ENCODE measurements at places on chromosomes 4 and X.

DNA sequence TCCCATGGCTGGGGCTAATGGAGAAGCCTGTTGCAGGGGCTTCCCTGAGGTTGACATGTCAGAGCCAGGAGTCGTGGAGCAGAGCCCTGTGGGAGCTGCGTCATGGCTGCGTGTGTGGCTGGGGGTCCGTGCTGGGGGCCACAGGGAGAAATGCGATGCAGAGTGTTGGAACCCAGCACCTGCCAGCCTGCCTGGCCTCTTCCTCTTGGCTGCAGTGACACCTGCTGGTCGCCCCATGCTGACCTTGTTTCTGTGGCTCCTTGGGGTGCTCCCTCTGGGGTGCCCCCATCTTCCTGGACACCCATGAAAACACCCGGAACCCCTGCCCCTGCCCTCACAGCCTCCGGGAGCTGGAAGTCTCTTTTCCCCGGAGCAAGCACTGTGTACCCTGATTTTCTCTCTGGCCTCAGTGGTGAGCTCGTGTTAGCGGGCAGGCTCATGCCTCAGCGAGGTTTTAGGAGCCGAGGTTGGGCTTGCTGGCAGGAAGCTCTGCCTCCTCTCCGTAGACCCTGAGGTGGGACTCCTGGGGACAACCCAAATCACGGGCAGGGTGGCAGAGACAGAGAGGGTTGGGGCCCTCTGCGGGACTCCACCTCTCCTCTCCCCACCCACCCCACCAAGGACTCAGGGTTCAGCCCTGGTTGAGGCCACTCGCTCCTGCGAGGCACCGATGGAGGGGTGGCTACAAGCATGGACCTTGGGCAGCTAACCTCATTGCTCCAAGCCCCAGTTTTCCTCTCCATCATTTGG is 103.7 kb downstream of the SORCS2 start:
- DNase-seq: no peak

DNA sequence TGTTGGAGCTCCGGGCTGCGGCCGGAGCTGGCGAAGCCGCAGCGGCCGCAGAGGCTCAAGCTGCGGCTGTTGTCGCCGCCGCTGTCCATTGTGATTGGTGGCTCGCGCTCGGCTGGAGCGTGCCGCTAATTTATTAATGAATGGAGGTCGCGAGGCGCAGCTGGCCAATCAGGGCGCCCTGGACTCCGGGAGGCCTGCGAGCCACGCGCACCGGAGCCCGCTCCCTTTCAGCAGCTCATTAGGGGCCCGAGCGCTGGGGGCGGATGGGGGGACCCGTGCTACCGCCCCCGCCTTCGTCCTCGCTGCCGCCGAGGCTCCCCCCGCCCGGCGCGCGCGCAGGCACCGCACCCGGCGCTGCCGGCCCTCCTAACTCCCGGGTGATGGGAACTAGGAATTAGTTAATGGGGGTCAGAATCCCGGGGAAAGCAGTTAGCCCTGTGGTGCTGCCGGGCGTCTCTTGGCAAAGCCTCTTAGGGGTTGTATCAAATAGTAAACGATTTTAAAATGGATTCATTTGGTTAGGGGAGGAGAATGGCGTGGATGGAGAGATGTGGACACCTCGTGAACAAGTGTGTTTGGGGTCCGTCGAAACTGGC is 589 bp upstream of the NEUROG2 start:
- DNase-seq: no peak

DNA sequence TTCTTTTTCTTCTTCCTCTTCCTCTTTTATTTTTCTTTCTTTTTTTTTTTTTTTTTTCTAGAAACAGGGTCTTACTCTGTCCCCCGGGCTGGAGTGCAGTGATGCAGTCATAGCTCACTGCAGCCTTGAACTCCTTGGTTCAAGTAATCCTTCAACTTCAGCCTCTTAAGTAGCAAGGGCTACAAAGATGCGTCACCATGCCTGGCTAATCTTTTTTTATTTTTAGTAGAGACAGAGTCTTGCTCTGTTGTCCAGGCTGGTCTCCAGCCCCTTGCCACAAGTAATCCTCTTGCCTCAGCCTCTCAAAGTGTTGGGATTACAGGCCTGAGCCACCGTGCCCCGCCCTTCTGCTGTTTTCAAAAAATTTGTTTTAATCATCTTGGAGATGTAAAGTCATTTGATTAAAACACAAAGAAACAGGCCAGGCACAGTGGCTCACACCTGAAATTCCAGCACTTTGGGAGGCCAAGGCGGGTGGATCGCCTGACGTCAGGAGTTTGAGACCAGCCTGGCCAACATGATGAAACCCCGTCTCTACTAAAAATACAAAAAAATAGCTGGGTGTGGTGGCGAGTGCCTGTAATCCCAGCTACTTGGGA is 28.1 kb downstream of the SYNPO2 start:
- DNase-seq: no peak

DNA sequence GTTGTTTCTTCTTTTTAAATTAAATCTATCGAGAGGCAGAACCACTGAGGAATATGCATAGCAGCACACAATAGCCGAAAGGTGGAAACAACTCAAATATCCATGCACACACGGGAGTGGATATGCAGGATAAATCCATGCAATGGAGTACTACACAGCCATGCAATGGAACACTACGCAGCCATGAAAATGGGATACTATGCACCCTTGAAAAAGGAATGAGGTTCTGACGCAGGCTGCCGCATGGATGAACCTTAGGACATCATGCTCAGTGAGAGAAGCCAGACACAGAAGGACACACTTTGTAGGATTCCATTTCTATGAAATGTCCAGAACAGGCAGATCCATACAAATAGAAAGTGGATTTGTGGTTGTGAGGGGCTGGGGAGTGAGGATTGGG is 18.4 kb upstream of the P2RY8 start:
- no peak for DNase-seq

DNA sequence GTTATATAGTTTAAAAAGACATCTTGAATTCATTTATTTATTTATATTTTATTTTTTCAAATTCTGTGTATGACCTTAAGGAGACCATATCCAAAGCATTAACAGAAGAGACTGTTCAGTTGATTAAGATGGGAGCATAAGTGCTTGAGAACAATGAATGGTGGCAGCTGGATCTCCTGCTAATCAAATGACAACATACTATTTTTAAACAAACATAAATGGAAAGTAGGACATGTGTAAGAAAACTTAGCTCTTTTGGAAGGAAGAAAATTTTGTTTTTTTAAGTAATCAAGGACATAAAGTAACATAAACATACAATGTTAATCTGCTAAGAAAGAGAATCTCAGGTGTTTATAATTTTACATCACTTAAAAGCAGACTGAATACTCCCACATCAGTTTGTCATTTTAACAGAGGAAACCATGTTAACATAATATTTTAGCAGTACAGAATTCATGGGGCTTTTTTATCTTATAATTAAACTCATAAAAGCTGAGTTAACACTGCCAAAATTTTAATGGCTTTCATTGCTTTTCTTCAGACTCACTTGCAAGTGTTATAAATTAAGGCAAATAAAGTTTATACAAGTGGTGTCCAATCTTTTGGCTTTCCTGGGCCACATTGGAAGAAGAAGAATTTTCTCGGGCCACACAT is 95.1 kb downstream of the MAD2L1 start:
- no peak for DNase-seq

- DNase-seq: no peak
Observed at GRCh38 chr4:43842594-43842993, 606.0 kb downstream of the KCTD8 start.

DNA sequence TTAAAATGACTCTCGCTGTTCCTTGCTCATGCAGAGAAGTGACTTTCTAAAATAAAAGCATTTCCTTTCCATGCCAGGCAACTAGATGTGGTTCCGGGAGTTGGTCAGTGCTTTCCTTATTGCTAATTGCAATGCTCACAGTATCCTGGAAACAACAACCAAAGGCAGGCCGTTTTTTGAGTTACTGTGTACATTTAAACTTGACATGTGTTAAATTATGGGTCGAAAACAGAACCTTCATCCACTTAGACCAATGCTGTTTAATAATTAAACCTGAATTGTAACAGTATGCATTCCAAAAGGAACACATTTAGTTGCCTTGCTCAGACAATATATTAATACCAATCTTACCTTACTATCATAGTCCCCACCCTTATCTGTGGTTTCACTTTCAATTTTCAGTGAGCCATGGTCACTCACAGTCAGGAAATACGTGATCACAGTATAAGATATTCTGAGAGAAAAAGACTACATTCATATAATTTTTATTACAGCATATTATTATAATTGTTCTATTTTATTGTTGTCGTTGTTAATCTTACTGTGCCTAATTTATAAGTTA is 102.6 kb downstream of the HS6ST2 start:
- DNase-seq: no peak

- no peak for DNase-seq
Observed at GRCh38 chrX:153525451-153525850, 8.0 kb downstream of the ATP2B3 start.

DNA sequence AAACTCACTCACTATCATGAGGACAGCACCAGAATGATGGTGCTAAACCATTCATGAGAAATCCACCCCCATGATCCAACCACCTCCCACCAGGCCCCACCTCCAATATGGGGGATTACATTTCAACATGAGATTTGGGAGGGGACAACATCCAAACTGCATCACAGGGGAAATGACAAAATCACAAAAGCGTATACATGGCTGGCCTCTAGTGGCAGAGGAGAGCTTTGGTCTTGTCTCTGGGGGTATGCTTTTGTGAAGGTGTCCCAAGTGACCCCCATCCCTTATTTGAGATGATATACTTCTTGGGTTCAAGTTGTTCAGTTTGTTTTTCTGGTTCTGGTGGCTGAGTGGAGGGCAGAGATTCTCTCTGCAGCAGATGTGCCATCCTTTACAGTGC is 8.5 kb upstream of the SETD7 start:
- DNase-seq: no peak

DNA sequence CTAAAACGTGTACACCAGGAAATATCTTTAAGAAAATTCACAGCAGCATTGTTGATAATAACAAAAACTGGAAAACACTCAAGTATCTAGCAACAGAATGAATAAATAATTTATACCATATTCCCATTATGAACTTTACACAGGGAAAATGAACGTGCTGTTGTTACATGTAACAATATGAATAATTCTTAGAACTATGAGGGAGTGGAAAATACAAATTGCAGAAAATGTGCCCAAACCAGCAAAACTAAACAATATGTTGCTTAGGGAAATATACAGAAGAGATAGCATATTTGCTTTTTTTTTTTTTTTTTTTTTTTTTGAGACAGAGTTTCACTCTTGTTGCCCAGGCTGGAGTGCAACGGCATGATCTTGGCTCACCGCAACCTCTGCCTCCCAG is 14.8 kb upstream of the FAT1 start:
- DNase-seq: no peak

GRCh38 chr4:98245226-98245625 is 16.0 kb upstream of the RAP1GDS1 start:
- DNase-seq: no peak

DNA sequence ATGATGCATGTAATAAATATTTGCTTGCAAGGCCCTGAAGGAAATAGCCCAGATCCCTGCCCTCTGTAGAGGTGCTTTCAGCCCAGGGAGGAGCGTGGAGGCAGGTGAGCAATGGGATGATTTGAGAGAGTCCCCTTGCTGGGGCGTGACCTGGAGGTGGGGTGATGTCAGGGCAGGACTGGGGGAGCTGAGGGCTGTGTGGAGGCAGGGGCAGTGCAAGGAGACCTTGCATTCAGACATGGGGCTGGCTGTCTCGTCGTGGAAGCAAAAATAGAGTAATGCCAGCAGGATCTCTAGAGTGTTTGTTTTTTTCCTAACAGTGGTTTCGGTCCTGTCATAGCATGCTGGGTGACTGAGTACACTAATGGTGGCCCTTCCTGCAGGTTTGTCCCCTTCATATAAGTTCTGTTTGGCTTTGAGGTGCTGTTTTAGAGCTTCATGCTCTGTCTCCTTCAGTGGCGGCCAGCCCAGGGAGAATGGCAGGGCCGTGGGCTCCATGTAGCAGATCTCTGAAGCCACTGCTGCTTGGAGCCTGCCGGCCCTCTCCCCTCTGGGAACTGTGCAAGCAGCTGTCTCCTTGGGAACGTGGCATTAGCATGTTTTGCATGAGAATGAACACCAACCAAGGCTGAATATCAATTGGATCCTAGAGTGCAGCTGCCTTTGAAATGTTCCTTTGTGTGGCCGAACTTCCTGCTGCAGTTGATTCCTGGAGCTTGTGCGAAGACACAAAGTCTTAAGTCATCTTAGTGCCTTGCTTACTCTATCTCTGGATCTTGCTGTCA is 39.3 kb upstream of the CLDN34 start:
- no peak for DNase-seq

DNA sequence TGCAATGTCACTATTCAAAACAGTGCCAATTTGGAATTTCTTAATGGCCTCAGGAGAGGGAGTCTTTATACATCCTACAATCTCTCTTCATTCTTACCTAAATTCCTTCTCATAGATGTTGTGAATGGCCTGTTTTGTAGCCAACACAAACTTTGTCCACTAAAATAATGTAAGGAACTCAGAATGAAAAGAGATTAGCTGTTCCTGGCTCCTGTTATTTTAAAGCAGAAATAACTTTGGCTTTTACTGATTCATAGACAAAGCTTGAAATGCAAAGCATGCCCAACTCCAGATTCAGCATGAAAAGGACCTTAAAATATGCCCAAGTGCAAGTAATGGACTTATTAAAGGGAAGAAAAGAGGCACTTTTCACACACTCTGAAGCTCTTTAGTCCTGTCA is 146.0 kb upstream of the GPC4 start:
- no peak for DNase-seq

DNA sequence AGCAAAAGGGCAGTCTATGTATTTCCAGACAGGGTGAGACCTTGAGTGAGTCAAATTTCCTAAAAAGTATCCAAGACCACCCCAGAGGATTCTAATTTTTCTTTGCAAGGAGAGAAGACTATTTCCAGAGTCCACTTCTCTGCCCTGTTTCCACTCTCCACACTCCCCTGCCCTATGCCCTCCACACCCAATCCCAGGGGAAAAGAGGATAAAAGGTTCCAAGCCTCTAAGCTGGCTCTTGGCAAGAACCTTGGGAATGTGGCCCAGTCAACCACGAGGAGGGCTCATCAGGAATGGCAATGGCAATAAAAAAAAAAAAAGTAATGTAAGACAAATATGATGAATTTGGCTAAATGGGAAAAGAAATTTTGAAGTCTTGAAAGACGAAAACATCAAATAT is 65.9 kb downstream of the SRPX start:
- no peak for DNase-seq

DNA sequence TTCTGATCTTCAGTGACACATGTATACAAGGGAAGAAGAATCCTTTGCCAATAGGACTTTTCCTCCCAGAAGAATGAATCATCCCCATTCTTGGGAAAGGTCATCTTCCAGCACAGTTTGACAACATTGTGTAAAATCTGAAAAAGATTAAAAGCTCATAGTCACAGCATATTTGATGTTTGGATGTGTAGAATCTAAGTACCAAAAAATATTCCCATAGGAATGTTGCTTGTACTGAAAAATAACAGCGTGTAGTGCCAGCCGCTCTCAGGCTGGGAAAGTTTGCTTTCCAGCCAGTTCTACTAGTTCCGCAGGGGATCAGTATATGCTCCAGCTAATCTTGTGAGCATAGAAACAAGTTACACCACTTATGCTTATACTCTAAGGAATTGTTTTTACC is 74.7 kb upstream of the IL13RA1 start:
- no peak for DNase-seq

Measured in stimulated activated CD4-positive, alpha-beta T cell treated with anti-CD3 and anti-CD28 coated beads, Interleukin-15, amount 100 ng/mL, for 48 hours (primary cell).